ENCODE measurements at places on chromosomes 12 and 14.

- DNase-seq: peak; percentile 48
Observed at GRCh38 chr12:51970904-51971646, 19.6 kb downstream of the ACVR1B start.

- DNase-seq: no peak
Observed at GRCh38 chr14:22428700-22429291, 160.2 kb downstream of the DAD1 start.

GRCh38 chr12:123115409-123116121 is 35.3 kb downstream of the PITPNM2 start:
- peak; percentile 6 for DNase-seq

DNA sequence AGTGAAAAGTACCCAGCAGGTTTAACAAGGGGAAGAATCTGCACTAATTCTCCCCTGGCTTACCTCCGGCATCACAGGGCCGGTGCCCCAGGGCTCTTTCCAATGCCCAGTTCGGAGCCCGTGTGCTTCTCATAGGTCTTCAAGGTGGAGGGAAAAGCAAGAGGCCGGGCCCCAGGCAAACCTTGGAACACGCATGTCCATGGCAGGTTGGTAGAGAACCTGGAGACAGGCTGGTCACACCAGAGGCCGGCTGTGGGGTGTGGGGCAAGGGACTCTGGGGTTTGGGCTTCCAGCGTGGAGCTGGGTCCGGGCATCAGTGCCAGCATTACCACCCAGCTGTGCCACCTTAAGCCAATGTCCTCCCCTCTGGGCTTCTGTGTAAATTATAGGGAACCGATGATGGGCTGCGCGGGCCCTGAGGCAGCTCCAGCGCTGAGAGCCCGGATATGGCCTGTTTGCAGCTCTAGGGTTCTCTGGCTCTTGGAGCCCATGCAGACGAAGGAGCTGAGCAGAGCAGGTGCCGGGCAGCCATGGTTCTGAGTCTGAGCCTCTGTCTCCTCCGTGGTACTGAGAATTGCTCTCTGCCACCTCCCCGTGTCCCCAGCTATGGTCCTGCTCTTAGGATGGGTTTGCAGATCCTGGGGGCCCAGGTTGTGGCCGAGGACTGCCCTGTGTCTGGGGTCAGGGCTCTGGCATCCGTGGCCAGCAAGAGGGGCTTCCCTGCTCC is 197.0 kb upstream of the C14orf180 start:
- no peak for DNase-seq

DNA sequence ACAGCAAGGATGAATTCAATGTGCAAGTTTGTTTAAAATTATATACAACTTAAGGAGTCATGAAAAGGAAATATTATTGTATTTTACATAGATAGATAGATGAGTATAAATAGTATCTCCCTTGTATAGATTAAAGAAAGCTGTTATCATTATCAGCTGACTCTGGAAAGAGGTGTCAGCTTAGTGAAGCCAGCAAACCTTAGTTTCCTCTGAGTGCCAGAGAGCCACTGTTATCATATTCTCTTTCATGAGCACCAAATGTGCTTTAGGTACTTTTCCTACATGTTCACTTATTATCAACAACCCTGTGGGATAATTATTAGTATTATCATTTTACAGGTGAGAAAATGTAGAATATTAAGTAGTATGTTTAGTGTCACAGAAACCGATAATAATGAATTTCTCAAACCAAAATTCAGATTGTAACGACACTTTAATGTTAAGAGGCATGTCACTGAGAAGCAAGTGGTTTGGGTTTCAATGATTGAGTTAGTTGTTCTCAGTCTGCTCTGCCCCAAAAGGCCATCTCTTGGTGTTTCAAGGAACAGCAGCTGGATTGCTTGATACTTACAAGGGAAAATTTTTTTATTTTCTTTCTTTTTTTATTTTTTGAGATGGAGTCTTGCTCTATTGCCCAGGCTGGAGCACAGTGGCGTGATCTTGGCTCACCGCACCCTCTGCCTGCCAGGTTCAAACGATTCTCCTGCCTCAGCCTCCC is 53.7 kb downstream of the PLEKHA5 start:
- DNase-seq: no peak

DNA sequence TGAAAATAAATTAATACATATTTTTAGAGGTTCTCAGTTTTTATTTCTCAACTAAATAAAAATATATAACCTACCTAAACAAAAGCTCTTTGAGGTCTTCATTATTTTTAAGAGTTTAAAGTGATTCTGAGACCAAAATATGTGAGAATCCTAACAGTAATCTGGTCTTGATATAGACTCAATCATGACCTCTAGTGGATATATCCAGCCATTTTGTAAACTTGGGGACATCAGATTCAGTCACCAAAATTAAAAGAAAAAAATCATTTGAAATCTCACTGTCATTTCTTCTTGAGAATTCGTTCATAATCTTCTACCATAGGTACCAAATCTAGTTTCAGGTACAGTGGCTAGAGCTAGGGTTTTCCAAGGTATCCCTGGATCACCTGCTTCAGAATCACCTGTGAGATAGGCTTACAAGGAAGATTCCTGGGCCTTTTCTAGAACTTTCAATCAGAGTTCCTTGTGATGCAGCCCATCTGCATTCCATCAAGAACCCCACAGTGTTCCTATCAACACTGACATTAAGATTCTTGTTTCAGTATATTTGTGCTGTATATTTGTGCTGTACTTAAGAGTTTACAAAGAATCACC is 214.9 kb downstream of the ADAMTS20 start:
- peak; percentile 17 for DNase-seq

DNA sequence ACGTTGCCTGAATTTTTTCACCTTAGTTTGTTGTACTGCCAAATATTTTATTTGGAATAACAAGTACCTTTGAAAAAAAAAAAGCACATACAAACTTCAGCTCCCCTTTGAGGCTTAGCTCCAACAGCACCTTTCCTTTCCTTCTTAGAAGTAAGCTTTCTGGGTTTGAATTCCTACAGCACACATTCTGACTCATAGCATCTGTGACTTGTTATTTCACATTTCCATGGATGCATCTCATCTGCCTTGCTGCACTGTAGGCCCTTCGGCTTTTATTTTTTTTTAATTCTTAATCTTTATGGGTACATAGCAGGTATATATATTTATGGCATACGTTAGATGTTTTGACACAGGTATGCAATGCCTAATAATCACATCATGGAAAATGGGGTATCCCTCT is 7.2 kb downstream of the LGALS3 start:
- DNase-seq: no peak

DNA sequence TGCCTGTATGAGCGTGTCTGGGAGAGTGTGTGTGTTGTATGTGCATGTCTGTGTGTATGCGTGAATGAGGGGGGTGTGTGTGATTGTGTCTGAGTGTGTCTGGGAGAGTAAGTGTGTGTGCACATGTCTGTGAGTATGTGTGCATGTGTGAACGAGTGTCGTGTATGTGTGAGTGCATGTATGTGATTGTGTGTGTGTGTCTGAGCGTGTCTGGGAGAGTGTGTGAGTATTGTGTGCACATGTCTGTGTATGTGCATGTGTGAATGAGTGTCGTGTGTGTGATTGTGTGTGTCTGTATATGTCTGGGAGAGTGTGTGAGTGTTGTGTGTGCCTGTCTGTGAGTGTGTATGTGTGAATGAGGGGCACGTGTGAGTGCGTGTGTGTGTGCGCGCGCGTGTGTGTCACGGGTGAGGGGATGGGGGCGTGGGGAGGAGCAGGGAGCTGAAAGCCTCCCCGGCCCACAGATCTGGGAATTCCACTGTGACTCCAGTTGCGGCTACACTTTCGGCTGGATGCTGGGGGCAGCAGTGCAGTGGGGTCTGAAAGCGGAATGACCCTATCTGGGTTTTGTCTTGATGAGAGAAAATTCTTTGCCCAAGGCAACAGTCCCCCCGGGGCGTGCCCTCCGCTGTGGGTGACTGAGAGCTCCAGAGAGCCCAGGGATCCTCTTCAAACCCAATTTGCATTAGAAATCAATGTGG is 138.1 kb upstream of the MED13L start:
- no peak for DNase-seq

DNA sequence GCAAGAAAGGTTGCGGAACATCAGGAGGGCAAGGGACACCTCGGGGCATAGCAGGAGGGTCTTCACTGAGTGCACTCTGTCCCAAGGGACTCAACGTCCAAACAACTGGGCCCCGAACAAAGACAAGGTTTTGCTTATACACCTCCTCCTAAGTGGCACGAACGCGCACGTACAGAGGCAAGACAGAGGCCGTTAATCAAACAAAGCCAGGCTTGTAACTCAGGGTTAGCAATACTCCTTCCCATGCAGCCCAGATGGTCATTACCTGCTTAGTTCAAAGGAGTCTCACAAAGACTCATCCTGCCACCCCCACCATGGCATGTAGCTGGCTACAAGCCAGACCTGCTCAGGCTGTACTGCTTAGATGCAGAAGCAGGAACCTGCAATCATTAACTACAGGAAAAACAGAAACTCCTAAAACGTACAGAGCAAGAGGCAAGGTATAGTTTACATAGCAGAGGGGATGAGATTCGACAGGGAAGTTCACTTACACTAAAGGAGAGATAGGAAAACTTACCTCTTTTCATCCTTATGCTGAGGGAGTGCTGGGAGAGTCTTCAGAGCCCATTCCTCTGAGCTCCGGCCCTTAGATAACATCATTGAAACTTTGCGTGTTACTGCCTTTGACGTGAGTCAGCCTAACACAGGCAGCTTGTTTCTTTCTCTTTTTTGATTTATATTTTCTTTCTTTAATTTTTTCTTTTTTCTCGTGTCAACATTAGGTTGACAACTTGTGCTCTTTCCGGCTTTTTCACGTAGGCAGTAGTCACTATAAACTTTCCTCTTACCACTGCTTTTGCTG is 1319.1 kb downstream of the TMEM121 start:
- DNase-seq: peak; percentile 63

GRCh38 chr14:25394356-25394755 is 344.4 kb upstream of the STXBP6 start:
- DNase-seq: no peak

DNA sequence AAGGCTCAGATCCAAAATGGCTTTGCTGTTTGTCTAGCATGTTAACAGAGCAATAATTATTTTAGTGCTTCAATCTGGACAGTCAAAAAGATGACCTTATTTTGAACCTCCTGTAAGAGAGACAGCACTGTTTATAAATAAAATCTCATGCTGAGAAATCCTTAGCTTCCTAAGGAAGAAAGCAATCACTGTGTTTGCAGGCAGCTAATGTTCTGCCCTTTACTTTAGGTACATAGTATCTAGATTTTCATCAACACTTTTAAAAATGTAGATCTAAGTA is 105.3 kb downstream of the PRKD1 start:
- no peak for DNase-seq

DNA sequence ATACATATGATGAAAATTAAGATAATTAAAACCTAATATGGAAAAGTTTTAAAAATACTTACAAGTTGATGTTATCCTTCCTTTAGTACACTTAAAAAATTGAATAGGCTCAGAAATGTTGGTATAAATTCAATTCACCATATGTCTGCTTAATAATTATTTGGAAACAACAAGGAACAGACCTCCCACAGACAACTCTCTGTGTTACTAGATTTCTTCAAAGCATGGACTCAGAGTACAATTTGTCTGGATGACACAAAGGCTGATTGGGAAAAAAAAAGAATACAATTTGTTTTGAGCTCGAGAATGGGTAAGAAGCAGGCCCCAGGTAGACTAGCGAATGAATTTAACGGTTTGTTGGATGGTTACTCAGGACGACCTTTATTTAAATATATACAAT is 48.9 kb upstream of the BTG1 start:
- DNase-seq: no peak

DNA sequence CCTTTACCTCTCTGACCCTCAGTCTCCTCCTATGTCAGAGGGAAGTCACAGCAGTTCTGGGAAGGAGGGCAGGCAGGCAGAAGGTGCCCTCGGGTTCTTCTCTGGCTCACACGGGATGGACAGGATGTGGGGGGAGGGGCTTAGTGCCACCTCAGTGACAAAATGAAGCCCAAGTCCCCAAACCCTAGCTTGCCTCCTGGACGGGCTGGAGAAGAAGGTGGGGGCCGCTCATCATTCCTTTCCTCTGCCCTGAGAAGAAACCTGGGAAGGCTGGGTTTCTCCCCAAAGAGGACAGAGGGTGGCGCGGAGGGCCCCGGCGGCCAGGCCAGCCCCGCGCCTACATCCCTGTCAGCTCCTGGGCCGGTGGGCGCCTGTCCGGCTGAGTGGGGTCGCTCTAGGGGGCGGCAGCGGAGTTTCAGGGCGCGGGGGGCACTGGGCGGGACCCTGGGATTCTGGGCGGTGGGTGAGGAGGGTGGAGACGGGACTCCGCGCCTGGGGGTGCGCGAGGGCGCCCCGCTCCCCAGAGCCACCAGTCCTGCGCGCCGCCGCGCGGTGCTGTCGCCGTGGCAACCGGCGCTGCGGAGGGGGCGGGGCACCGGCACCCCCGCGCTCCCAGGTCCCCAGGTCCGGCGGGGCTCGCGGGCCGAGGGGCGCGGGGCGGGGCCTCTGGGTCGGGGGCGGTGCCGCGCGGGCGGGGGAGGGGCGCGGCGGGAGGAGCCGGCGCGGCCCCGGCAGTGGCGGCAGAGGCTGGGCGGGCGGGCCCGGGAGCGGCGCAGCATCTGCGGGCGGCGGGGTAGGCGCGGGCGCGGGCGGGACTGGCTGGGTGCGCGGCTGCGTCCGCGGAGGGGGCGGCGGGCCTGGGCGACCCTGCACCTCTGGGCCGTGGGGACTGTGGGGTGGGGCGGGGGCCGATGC is at the start of gene TMEM121:
Gene TMEM121 (plus strand): TSS at position 723 of the 915 bp plus-strand sequence. CDS start 2,252 bp downstream, outside the sequence.
- no peak for DNase-seq

DNA sequence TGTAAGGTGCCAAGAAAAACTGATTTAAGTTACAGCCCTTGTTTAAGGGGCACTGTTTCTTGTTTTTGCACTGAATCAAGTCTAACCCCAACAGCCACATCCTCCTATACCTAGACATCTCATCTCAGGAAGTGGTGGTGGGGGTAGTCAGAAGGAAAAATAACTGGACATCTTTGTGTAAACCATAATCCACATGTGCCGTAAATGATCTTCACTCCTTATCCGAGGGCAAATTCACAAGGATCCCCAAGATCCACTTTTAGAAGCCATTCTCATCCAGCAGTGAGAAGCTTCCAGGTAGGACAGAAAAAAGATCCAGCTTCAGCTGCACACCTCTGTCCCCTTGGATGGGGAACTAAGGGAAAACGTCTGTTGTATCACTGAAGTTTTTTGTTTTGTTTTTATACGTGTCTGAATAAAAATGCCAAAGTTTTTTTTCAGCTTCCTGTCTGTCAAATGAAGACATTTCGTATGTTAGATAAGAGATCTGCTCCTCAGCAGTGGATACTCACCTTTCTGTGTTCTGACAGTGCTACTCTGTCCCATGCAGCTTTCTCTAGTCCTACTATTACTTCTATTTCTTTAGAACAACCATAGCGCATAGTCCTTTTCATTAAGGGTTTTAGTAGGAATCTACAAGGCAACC is 1.2 kb upstream of the PA2G4 start:
- no peak for DNase-seq

- DNase-seq: no peak
Observed at GRCh38 chr14:86193756-86194155, 663.8 kb downstream of the FLRT2 start.

- no peak for DNase-seq
Observed at GRCh38 chr12:11639454-11639853, 10.0 kb upstream of the ETV6 start.
